ENCODE measurements at places on chromosomes 6 and 20.

GRCh38 chr20:64080013-64080812 lies at the start of gene OPRL1:
Gene OPRL1 (plus strand): TSS chr20:64080082. CDS start chr20:64092721, 12,639 bp downstream.
- DNase-seq = no peak

- DNase-seq = peak; percentile 40
Measured at GRCh38 chr6:70706491-70707123, 38.9 kb downstream of the SMAP1 start.

DNA sequence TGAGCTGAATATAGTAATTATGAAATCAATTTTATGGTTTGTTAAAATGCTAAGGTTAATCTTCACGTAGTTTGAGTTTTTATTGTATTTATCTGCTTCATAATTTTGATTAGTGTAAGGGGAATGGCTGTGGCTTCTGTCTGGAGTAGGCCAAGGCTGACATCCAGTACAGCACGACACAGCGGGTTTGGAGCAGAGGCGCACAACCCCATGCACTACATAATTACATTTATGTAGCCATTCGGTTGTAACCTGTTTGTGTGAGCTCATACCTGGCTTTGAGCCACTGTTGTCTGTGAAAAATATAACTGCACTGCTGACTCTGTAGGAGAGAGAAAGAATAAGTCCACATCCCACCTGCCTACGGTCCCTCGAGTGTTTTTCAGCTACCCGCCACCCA lies 615.5 kb downstream of the EYS start:
- no peak for DNase-seq

DNA sequence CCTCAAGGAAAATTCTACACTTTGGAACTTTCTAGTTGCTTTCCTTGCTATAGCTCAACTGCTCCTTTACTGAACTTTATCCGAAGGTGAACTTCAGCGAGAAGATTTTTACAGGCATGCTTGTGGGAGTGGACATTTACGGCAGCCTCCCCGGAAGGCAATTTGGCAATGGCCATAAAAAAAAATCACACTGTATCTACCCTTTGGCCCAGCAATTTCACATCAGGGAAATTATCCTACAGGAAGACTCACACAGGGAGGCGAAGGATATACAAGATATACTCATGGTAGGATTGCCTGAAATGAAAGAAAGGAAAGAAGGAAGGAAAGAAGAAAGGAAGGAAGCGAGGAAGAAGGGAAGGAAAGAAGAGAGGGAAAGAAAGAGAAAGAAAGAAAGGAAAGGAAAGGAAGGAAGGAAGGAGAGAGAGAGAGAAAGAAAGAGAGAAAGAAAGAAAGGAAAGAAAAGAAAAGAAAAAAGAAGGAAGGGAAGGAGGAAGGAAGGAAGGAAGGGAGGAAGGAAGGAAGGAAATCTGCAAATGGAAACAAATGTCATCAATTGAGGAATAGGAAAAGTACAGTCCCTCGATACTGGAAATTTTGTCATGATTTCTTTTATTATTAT lies 25.7 kb downstream of the OVOL2 start:
- no peak for DNase-seq

DNA sequence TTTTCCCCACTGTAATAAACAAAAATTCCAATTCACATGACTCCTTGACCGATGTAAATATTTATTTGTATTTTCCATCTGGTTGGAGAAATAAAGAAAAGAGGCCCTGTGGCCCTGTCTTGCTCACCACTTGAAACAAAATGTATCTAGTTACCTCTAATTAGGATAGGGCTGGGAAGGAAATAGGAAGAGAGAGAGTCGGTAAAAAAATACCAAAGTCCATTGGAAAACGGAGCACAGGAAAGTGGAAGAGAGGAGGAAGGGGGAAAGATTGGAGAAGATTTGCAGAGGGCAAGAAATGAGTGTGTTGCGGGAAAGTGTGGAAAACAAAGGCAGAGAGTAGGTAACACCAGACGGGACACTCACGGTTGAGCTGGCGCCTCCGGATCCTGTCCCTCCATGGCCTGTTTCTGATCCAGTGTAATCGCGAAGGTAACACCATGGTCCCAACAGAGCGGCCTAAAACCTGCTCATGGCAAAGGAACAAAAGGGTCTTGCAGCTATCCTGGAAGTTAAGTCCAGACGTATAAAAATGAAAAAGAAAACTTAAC lies 105.8 kb upstream of the RIPOR2 start:
- DNase-seq = no peak

DNA sequence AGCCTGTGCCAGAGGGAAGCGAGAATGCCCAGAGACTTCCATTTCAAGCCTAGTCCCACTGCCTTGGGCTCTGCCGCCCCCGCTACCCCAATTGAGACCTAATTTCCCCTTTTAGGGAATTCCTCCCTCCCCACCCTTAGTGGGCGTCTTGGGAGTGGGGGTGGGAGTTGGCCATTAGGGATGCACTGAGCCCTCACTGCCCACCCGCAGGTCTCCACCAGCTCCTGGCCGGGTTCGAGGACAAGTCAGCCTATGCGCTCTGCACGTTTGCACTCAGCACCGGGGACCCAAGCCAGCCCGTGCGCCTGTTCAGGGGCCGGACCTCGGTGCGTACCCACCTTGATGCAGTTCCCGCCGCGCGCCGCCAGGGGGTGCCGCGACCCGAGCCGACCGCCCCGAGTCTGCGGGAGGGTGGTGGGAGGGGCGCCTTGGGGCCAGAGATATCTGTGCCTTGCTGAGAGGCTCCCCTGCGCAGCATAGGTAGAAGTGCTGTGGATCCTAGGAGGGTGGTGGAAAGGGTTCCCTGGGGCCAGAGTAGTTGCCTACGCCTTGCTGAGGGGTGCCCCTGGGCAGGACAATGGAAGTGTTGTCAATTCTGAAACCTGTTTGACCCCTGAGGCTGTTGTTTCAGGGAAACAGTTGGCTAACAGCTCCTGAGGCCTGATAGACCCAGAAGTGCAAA lies 9.2 kb downstream of the ITPA start:
- DNase-seq = no peak

DNA sequence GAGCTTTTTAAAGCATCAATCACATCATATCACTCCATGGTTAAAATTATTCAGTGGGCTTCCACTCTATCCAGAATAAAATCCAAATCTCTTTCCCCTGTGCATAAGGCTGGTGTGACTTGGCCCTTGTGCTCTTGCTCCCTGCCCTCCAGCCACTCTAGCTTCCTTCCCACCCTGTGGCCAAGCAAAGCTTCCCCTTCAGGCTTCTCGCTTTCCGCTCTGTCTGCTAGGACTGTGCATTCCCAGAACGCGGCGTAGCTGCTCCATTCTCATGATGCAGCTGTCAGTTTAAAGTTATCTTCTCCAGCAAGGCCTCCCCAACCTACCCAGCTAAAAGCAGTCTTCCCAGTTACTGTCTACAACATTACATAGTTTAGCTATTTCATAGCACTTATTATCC lies 19.4 kb upstream of the KCNK16 start:
- no peak for DNase-seq

DNA sequence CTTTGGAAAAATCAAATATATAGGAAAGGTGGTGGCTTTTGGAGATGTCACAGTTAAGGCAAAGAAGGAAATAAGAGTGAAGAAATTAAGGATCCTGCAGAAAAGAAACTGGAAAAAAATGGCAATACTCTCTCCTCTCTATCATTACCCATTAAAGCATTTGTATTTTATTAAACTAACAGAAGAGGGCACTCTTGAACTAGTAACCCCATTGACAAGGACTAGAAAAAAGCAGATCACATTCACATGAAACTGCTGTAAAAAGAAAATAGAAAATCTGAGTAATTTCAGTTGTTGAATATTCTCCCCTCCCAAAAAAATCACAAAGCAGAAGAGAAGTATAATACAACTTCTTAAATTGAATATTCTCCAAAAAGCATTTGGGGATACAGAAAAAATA lies 104.1 kb upstream of the SLC35B3 start:
- DNase-seq = no peak

DNA sequence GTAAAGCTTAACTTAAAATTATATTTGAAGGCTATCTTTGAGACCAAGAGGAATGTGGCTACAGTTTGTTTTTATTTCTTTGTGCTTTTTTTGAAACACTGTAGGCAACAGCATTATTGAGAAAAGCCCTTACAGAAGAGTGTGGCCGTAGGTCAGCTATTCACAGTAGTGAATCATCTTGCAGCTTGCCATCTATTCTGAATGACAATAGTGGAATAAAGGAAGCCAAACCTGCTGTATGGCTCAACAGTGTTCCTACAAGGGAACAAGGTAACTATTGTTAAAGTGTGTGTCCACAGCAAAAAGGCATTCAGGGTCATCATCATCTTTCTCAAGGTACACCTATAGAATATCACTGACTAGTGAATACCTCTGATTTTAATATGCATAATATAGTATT lies 88.5 kb downstream of the KIZ start:
- no peak for DNase-seq

- no peak for DNase-seq
Measured at GRCh38 chr6:14964556-14965270, 281.2 kb upstream of the JARID2 start.

- no peak for DNase-seq
Measured at GRCh38 chr20:24208652-24209051, 220.1 kb upstream of the GGTLC1 start.

DNA sequence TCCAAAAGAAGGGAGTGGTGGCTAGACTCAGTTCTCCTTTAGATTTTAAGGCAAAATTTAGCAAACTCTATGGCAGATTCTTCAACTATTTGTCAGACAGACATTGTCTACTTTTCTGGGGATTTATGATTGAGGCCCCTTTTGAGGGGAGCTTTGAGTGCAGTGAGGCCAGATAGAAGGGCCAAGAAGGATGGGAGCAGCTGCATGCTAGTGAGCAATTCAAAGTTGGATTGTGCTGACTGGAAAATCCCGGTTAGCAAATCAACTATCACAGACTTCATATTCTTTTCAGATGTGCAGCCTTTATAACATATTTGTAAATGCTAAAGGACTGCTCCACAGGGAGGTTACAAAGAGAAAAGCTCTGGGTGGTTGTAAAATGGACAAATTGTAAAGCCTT lies 35.0 kb upstream of the ESR1 start:
- DNase-seq = no peak

GRCh38 chr6:153059311-153059710 lies 56.8 kb upstream of the MTRF1L start:
- DNase-seq = no peak

DNA sequence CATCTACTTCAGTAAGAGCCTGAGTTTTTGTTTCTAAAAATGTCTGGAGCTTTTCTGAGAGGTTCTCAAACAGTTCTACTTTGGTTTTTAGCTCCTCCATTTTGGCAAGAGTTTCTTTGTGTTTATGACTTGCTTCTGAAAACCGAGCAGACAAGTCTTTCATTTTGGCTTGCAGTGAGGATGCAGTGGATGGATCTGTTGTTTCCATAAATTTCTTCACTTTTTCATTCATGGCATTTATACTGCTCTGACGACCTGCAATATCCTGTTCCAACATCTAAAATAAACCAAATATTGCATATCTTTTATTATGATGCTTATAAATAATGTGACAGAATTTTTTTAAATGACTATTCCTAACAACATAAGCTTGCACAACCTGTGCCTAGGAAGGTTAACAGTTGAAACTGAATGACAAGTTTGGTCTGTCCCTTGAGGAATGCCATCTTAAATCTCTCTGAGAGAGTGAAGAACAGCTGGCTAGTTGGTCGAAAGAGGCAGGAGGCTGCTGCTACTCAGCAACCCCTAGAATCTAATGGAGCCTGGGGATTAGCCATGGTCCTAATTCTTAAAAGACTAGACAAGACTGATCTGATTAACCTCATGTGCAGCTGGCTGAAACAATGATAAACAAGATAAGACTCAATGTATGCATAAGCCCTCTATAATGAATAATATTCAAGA lies 69.8 kb downstream of the DST start:
- no peak for DNase-seq

GRCh38 chr6:83308833-83309232 lies 115.7 kb downstream of the RWDD2A start:
- DNase-seq = no peak

DNA sequence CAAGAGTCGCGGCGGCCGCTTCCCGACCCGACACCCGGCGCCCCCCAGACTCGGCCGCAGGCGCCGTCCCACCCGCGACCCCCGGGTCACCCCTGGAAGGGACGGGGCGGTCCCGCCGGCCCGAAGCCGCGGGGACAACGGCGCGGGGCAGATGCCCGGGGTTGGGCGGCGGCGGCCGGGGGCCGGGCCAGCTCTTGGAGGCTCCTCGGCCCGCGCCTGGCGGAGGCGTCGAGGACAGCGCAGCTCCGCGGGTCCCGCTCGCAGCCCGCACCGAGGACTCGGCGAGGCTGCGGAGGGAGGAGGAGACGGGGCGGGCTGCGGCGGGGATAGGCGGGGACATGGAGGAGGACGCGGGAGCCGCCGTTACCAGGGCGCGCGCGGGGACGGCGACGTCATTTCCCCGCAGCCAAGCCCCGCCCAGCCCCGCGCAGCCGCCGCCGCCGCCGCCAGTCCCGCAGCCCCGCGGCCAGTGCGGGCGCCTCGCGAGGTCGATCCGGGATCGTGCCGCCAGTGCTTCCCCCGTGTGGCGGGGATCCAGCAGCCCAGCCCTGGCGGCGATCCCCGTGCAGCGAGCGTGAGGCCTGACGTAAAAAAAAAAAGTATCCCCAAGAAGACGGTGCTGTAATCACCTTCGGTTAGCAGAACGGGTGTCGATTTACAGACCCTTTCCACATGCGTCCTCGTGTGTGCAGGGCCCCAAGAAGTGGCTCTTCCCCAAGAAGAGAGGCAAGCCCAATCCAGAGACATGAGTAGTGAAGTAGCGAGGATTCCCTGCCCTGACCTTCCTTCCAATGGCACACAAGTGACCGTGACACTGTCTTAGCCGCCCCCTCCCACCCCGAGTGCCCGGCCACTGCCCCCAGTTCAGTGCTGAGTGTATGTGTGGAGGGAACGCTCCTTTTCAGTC lies at the start of gene FAM184A:
Gene FAM184A, minus strand, starts transcription at position 289 of the 907 bp plus-strand sequence. CDS start 365 bp downstream, outside the sequence.
- peak; percentile 48 for DNase-seq

GRCh38 chr6:125050663-125051318 lies 88.6 kb downstream of the RNF217 start:
- DNase-seq = no peak

DNA sequence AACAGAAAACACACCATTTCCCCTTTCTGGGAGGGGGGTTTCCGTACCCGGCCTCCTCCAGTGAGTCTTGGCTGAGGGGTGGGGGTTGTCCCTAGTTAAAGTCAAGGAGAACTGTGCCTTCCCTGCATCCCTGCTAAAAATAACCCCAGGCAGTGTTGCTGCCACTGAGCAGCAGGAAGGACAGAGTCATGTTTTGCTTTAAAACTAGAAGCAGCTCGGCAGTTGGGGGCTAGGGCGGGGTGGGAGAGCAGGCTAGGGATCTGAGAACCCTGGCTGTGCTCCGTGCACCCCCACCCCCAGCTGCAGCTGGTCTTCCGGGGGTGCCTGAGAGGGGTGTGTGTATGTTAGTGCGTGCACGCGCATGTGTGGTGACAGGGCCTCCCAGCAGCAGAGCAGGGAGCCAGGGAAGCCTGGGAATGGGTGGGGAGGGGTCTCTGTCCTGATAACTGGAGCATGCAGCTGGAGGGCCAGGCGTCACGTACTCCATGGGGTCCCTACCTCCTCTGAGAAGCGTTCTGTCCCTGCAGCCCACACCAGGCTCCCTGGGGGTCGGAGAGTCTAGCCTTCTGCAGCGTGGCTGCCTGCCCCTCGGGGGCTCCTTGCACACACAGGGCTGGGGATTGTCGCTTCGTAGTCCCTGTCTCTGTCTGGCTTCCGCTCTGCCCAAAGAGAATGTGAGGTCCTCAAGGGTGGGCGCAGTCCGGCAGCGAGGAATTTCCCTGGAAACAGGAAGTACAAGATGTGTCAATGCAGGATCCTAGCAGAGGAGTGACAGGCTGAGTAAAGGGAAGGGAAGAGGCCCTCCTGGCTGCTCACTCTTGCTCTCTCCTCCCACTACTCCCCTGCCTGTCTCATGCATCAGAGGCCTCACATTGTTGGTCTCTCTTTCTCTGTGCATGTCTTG lies 16.8 kb upstream of the ARMC12 start:
- DNase-seq = no peak

Data from NCI-H1105 (cell line).